ENCODE measurements at places on chromosomes 3 and 15.

DNA sequence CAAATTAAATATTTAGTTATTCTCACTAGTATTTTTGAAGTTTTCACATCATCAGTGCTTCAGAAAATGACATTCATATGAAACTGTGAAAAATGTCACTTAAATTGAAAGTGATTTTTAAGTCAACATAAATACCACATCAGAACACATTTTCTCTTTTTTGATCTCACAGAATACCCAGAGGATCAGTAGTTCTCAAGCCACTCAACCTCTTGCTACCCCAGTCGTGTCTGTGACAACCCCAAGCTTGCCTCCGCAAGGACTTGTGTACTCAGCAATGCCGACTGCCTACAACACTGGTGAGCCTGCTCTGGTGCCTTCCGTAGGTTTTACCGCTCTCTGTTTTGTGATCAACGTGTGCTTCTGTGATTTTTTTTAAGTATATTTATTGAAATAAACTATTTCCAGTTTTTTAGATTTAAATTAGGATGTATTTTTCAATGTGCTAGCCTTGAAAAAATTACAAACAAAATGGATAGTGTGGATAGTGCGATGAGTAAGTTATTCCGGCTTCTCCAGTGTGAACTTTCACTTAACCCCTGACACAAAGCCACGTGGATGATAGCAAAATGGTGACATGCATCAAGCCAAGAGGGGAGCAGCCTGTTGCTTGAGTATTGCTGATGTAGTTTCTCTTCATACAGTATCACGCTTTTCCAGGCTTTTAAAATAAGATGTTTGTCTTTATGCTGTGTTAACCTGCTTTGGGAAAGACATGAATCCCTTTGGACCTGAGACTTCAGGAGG is 26.5 kb downstream of the LYSMD4 start:
- no peak for DNase-seq

DNA sequence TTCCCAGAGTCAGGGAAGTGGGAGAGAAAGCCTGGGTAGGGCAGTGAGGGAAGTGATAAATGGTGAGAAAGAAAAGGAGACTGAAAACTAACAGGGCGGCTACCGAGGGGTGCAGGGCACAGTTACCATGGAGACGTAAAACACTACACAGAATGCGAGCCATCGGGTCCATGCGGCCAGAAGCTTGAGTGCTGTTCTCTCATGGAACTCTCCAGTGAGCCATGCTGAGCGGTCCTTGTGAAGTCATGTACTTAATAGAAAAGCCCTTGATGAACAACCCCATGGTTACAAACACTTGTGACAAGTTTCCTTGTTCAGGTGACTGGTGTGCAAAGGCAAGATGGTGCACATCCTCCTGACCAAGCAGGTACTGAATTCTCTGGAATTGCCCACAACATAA is 3.7 kb upstream of the PLA2G4F start:
- no peak for DNase-seq

- DNase-seq = no peak
These were observed 255.6 kb upstream of the CNTN4 start for GRCh38 chr3:1843111-1843510.

DNA sequence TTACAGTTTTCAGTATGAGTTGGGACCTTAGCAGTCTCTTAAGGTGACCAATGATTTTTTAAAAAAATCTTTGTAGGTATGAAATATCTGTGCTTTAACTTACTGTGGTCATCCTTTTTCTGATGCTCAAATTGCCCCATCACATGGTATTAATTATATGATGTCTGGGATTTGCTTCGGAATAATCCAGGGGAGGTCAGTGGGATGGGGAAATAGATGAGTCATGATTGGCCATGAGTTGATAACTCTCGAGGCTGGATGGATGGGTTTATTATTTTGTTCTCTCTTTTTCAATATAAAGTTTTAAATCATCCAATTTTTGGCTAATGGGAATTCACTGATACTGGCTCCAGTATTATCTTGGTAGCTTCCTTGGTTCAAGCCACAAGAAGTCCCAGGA is 370.3 kb upstream of the TPM1 start:
- DNase-seq = peak; percentile 7

- no peak for DNase-seq
These were observed 17.2 kb upstream of the GREM1 start for GRCh38 chr15:32700501-32701150.

DNA sequence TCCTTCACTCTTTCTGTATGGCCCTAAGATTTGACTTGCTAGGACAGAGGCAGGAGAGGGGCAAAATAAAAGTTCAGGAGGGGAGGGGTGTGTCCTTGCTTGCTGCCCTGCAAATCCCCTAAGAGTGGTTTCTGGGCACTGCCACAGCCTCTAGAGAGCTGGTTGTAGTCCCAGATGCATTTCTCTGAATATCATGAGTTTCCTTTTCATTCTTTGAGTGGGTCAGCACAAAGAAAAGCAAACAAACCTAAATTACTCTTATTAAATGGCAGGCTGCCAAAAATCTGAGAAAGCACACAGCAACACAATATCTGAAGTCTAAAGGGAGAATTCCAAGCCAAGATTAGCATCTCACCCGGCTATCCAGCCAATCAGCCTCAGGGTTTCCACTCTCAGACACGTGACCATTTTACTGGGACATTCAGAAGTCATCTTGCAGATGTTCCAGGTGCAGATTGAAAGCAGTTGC is 919.3 kb downstream of the TUSC7 start:
- DNase-seq = peak; percentile 84

DNA sequence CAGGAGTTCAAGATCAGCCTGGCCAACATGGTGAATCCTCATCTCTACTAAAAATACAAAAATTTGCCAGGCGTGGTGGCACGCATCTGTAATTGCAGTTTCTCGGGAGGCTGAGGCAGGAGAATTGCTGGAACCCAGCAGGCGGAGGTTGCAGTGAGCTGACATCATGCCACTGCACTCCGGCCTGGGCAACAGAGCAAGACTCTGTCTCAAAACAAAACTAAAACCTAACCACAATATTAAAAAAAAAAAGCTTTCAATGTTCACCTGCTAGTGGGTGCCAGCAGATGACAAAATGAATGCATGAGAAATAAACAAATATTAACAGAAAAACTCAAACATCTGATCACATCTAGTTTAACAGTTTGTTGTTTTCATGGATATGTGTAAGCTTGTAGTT is 9.0 kb downstream of the SLC24A1 start:
- no peak for DNase-seq

DNA sequence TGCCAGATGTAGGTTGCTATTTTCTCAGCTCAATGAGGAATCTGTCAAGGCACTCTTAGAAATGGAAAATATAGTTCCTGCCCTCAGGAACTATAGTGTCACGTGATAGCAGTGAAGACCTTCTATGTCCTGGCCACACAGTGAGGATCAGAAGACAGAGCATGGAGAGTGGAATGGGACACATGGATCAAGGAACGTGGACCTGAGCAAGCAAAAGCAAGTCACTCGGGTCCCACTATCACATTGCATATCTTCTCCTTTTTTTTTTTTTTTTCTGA is 21.2 kb downstream of the SMAD3 start:
- DNase-seq = no peak

DNA sequence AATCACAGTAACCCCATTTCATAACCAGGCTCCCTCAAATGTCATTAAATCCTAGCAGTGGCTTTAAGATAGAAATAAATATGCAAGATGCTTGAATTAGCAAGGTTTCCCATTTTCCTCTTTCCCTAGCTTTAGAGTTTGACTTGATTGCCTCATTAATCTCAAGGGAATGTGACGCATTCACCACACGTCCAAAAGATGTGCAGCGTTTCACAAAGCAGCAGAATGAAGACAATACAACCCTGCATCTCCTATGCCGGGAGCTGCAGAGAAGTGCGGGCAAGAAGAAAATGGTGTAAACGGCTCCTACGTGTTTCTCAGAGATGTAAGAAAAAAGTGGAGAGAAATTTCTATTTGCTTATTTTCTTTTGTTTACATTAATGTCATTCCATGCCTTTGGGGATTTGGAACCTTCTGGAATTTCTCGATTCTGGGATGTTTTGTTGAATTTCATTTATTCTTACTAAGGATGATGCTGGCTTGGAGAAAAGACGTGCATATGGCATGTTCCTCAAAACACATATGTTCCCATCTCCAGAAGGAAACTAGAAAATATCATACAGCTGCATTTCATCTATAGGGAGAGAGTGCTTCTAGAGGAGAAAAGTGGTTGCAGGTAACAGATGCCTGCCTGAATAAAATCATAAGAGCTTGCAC is 27.8 kb upstream of the FRMD4B start:
- DNase-seq = peak; percentile 12

- peak; percentile 73 for DNase-seq
These were observed 276.6 kb upstream of the GADL1 start for GRCh38 chr3:31170932-31171670.

DNA sequence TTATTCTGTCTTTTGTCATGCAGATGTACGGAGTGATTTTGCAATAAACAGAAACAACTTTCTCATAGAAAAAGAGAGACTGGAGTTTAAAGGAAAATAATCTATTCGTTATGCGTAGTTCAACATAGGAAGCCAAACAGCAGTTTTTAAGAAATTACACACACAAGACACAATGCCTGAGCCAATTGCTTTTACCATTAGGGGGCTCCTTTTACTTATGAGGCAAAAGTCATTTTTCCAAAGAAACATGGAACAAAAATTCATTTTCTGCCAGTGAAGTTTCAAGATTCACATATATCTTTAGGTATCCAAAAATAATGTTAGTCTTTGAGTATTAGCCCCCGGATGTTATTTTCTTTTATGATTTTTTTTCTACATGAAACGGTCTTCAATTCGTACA is 10.7 kb downstream of the CNTN6 start:
- no peak for DNase-seq

DNA sequence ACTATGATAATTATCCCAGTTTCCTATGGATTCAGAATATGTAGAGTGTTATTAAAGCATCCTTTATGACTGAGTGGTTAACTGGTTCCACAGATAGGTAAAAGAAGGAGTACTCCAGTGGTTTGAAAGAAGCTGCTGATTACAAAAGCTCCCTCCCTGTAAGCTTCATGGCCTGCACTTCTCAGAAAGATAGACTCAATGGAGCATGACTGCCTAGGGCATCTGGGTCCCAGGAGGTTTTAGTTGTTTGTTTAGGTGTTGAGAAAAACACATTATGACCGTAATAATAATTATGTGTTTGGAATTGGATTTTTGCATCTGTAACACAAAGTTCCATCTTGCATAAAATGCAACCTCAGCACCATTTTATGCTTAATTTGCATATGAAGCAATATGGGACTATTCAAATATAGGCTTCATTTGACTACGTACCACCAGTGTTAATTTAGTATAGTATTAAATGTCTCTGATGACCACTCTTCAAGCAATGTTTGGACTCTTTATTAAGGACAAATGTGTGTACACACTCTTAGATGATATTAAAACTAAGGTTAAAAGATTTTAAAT is 121.1 kb downstream of the ROBO2 start:
- DNase-seq = no peak

DNA sequence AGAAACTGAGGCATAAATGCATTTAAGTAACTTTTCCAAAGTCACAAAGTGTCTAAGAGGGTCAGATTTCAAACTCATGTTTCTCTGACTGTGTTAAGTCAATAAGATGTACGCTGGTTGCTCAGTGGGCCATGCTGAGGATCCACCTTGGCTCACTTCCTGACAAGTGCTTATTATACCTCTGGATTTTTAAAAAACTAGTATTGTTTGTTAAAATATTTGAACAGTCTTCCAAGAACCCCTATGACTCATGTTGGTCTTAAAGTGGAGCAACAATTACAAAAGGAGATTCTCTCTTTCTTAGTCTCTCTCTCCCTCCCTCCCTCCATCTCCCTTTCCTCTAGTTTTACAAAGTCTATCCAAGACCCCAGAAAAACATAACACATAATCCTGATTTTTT is 1050.2 kb downstream of the AGBL1 start:
- no peak for DNase-seq

- peak; percentile 33 for DNase-seq
These were observed 5.8 kb upstream of the TM4SF4 start for GRCh38 chr3:149468504-149469212.

GRCh38 chr15:75452364-75452864 is 924 bp upstream of the SIN3A start:
- DNase-seq = peak; percentile 73

GRCh38 chr3:124360155-124360554 is 368.2 kb upstream of the ROPN1 start:
- DNase-seq = peak; percentile 22

DNA sequence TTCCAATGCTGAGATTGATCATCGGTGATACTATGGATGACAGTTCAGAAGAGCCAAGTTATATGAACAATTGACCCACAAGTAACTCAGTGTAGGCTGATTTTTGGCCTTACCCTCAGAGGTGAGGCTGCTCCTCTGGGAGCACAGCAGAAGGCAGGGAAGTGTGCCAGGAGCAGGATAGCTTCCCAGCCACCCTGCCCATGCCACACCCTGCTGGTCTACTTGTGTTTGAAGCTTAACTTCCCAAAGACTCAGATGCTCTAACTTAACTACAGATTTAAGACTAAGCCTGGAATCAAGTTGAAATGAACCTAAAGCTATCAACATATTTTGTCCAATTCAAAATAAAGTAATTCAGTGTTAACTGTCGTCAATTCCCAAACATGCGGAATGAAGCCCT is 77.5 kb downstream of the BOC start:
- no peak for DNase-seq

GRCh38 chr15:48177383-48177765 is 721 bp downstream of the MYEF2 start:
- DNase-seq = peak; percentile 51

DNA sequence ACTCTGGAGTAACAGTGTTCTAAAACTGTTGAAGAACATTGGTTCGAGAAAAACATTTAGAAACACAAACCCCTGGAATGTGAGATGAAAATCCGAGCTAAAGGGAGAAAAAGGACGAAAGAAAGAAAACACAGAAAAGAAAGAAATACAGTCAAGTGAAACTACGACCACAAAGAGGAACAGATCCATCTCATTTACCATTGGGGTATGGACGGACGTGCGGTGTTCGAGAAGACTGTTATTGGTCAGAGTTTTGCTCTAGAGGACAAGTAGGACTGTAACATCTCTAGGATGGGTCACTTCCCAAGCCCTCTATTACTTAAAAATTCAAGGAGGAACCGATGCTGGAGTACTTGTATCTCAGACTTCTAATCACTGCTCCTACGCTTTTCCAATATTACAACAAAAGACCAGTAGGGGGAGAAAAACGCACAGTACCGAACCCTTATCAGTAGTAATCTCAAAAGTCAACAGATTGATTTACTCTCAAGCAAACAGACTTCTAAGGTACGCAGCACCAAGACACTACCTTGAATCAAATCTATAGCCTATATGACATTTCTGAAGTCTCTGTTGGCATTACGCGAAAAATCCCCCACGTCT is 1.1 kb upstream of the PIK3CA start:
- peak; percentile 61 for DNase-seq

Data from fibroblast of lung (primary cell).